ENCODE measurements at places on chromosomes 5 and 9.
A peak's percentile ranks its signal among the peaks of the same experiment; 100 is the strongest.

DNA sequence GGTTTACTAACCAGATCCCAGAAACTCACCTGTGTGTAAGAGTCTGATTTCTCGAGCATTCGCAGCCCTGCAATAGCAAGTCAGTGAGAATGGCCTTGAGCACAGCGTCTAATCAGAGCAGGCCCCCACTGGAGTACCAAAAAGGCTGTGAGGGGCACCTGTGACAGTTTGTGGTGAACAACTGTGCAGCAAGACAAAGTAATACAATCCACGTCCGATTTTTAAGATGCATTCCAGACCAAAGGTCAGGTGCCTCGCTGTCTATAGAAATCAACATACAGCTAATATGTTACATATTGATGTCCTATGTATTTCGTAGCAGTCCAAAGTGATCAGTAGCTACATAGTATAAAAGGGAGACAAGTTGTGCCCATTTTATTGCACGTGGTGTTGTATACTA is 55.7 kb upstream of the BOD1 start:
- DNase-seq, result no peak

DNA sequence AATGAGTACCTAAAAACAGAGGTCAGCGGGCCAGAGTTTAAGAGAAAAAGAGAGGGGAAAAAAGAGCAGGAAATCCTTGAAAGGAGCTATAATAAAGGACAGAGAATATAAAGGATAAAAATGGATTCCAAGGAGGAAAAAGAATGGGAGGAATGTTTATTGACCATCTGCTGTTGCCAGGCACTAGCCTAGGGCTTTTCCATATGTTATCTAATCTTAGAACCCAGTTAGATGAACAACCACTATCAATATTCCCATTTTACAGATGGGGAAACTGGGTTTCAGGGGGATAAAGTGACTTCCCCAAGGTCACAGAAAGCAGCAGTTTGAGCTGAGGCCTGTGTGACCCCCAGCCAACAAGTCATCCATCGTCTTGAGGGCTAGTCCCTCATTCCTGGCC is 232.5 kb downstream of the NR3C1 start:
- DNase-seq, result no peak

GRCh38 chr9:117521293-117521692 is 106.4 kb upstream of the ASTN2 start:
- no peak for DNase-seq

GRCh38 chr5:157740229-157740610 is 3.3 kb upstream of the LSM11 start:
- no peak for DNase-seq

- DNase-seq, result peak; percentile 31
These were observed 754 bp downstream of the DCAF12 start for GRCh38 chr9:34125681-34126206.

DNA sequence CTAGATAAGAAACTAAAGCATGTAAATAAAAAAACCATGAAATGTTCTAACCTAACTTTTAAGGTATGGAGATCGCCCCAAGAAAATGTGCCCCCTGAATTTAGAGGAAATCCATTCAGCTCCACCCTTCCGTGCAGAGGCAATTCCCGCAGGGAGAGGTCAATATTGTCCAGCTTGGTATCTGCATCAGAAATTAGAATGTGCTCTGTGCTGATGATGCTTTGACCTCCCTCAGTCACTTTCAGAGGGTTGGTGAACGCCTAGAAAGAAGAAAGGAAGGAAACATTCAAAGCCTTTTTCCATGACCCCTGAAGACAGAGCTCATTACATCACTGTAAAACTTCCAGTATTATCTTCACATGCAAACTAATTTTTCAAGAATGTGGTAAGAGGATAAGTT is 91.0 kb downstream of the FREM1 start:
- DNase-seq, result no peak
